ENCODE measurements at places on chromosomes 2 and 18.

DNA sequence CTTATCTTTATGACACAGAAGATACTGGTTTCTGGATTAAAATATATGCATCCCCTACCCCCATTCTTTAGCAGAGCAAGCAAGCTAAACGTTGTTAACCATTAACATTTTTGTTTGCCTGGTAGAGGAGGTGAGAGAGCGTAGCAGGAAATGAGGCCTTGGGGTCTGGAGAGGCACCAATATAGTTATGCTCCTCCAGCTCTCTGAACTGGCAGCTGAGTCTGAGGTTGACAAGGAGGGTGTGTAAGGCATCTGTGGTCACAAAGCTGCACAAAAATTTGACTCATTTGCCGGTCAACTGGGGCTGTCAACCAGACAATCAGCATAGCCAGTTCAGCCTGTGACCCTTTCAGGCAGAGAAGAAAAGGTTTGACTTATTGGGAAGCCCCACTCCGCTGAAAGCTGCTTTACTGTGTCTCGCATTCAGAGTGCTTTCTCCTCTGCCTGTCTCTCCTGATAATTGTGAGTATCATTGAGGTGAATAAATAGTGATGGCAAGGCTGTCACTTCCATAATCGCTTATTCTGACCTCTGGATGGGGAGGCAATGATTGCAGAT is 647.5 kb upstream of the SETBP1 start:
- DNase-seq: no peak

GRCh38 chr2:238813109-238813508 is 34.8 kb upstream of the TWIST2 start:
- no peak for DNase-seq

- DNase-seq: no peak
Observed at GRCh38 chr2:212392043-212392442, 146.6 kb downstream of the ERBB4 start.

- DNase-seq: no peak
Observed at GRCh38 chr18:49747876-49748275, 65.5 kb downstream of the ACAA2 start.
